ENCODE measurements at places on chromosomes 13 and 19.
A peak's percentile ranks its signal among the peaks of the same experiment; 100 is the strongest.

DNA sequence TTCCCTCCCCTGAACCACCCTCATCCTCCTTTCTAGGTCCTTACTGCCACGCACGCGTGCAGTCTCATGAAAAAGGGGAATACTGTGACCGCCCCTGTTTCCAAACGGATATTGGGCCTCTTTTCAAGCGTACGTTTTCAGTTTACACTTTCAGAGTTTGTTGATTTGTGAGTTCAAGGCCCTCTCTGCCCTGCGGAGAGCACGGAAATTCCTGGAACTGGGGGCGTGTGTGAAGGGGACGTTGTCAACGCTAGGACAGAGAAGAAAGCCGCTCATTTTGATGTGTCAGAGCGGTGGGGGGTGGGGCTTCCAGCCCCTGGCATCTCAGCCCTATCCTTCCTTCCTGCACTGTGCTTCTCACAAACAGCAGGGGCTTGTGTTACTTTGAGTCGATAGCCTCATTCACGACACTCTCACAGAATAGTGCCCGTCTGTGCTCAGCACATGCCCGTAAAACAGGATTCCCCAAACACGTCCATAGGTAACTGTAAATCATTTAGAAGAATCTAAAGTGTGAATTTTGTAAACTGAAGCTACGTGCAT, 137.6 kb upstream of the PEG3 start:
- DNase-seq: no peak

GRCh38 chr13:98039261-98039660, 85.8 kb downstream of the IPO5 start:
- no peak for DNase-seq

DNA sequence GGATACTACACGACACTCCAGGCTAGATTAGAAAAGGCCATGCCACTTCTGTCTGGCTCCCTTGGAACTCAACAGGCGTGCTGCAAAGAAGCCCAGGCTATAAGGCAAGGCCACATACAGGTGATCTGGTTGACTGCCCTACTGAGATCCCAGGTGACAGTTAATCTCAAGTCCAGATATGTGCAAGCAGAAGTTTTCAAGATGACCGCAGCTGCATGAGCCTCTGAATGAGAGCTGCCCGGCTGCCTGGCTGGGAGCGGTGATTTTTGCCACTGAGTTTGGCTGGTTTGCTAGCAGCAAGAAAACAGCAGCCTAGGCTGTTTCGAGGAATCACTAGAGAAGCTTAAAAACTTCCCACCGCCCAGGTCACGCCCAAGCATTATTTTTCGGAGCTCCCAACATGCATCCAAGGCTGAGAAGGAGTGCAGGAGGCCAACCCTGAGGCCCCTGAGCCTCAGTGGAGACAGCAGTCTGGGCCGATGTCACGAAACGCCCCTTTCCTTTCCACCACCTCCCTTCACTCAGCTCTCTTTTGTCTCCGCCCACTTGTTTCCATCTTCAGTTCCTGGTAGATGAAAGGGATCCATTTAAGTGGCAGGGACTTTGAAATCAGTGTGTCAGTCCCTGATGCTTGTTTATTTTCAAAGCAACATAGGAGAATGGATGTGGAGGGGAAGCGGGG, 14.0 kb upstream of the URI1 start:
- DNase-seq: no peak

DNA sequence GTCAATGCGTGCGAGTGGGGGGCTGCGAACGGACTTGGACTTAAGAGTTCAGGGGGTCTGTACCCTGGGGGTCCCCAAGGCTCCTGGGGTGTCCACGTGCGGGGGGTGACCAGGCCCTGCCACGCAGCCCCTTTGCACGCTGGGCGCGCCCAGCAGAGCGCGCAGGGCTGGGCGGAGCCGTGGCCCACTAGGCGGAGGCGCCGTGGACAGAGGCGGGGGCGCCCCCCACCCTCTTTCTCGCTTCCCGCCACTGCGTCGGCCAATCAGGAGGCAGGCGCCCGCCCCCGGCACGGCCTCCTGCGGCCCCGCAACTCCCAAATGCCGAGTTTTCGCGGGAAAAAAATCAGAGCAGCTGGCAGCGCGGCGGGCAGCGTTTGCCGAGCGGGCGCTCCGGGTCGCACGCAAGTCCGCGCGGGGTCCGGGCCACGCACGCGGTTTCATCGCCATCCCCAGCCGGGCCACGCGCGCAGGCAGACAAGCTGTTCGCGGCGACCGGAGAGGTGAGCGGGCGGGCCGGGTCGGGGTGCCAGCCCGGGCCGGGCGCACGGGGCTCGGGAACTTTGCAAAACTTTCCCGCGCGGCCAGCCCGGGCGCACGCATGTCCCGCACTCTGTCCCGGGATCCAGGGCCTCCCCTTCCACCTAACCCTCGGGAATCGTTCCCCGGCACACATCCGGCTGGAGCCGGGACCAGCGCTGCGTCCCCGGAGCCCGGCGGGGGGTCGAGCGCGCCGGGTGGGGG, at the start of gene UHRF1:
UHRF1 (plus strand) TSS at position 346 of the 741 bp plus-strand sequence. CDS start 1,385 bp downstream, outside the sequence.
- peak; percentile 72 for DNase-seq

DNA sequence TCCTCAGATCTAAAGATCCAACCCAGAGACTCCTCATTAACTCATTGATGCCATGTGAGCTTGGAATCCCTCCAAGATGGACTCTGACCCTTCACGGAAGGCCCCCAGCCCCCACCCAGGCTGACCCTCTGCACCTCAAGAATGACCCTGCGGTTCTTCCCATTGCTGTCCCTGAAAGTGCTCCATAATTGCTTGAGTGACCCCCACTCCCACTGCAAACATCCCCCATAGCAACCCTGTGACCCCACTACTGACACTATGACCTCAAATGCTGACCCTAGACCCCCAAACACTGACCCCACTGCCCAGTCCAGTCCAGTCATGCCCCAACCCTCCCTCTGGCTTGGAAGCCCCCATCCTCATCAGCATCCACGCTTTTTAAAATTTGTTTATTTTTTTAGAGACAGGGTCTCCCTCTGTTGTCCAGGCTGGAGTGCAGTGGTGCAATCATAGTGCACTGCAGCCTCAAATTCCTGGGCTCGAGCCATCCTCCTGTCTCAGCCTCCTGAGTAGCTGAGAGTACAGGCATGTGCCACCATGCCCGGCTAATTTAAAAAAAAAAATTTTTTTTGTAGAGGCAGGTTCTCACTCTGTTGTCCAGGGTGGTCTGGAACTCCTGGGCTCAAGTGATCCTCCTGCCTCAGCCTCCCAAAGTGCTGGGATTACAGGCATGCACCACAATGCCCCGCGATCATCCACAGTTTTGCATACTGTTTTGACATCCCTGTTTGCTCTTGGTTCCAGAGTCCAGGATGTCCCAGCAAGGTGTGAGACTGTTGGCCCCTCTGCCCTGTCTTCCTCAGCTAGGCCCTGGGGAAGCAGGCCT, 855 bp downstream of the LYL1 start:
- DNase-seq: no peak

DNA sequence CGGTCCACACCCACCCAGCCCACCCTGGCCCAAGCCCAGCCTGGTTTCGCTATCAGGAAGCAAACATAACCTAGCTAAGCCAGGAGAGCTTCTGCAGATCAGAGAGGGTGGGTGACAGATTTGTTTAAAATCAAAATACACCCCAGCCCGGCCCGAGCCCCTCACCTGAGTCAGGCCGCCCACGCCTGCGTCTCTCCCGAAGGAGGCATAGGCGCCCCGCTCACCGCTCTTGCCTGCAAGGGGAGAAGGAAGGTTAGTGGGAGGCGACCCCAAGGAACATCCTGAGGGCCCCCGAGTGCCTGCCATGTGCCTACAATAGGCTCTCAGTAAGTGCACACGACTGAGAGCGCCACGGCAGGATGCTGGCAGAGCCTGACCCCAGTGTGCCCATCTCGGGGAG, 21.9 kb upstream of the UQCR11 start:
- DNase-seq: no peak

DNA sequence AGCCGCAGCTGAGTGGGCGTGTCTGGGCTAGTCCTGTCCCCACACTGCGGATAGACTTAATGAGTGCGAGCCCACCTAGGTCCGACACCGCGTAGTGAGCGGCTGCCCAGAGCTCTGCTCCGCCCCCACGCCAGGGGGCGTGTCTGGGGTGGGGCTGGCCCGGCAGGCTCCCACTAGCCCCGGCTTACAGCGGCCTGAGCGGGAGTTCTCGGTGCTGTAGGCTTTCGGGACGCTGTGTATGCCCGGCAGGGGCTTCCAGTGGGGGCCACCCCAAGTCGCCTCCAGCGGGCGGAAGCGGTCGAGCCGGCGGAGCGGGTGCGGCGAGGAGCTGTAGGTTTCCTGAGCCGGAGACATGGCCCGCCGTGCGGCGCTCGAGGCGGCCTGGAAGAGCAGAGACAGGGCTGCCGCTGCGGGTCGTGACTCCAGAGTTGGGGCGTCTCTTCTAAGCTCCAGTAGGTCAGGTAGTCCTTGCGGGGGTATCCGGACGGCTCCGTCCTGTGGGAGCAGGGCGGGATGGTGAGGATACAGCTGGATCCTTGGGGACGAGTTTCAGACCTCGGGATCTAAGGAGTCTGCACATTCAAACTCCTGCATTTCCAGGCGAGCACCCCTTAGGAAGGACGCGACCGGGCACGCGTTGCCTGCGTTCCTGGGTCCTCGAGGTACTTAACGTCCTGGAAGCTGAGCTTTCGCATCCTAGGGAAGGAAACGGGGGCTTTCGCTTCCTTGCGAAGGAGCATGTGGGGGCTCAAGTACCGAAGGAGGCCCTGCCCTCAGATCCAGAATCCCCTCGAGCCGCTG, 1.2 kb downstream of the CGB7 start:
- DNase-seq: peak; percentile 56

- DNase-seq: no peak
Observed at GRCh38 chr13:61727767-61728166, 312.1 kb upstream of the PCDH20 start.

DNA sequence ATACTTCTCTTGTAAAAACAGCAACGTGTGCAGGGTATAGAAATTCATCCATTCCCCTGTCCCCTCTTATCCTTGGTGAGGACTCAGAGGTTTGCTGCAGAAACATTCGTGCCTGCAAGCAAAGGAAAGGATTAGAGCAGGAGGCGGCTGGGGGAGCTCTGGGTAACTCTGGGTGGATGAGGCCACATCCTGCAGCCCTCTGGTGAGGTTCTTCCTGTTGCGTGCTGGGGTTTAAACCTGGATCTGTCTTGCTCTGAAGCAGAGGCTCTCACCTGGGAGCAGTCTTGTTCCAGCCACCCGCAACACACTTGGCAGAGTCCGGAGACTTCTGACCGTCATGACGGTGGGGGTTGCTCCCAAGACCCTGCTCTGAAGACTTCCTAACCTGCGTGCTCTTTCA, 69.2 kb downstream of the ATP11A start:
- no peak for DNase-seq

DNA sequence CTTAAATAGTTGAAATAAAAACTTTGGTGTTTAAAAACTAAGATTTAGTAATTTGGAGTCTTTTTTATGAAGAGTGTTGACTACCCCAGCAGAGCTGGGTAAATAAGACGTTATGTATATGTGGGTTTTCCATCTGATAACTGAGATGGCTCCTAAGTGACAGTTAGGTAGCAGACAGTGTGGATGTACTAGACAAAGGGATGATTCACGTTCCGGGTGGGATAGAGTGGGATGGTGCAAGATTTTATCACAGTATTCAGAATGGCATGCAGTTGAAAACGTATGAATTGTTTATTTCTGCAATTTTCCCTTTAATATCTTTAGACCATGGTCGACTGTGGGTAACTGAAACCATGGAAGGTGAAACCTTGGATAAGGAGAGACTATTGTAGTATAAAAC, 50.4 kb downstream of the NAA16 start:
- no peak for DNase-seq

GRCh38 chr13:44918326-44919103, 70.8 kb downstream of the NUFIP1 start:
- peak; percentile 80 for DNase-seq

- DNase-seq: no peak
Observed at GRCh38 chr13:99911069-99911964, 60.2 kb downstream of the ZIC5 start.

DNA sequence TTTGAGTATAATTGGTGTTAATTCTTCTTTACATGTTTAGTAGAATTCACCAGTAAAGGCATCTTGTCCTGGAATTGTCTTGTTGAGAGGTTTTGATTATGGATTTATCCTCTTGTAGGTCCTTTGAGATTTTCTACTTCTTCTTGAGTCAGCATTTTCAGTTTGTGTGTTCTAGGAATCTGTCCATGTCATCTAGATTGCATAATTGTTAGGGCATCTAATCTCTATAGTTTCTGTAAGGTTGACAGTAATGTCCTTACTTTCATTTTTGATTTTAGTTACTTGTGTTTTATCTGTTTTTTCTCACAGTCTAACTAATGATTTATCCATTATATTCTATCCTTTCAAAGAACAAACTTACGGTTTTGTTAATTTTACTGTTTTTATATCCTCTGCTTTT, 492.0 kb downstream of the FGF9 start:
- DNase-seq: no peak

- DNase-seq: peak; percentile 17
Observed at GRCh38 chr19:20038358-20039202, 725 bp downstream of the ZNF682 start.

DNA sequence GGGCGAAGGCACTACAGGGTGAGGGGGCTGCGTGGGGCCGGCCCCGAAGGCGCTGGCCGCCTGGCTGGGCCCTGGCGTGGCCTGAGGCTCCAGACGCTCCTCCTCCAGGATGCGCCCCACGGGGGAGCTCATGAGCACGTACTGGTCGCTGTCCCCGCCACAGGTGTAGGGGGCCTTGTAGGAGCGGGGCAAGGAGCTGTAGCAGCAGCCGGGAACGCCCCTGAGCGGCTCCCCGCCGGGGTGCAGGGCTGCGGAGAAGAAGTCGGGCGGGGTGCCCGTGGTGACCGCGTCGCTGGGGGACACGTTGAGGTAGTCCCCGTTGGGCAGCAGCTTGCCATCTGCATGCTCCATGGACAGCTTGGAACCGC, 3.0 kb downstream of the IRS2 start:
- DNase-seq: no peak

DNA sequence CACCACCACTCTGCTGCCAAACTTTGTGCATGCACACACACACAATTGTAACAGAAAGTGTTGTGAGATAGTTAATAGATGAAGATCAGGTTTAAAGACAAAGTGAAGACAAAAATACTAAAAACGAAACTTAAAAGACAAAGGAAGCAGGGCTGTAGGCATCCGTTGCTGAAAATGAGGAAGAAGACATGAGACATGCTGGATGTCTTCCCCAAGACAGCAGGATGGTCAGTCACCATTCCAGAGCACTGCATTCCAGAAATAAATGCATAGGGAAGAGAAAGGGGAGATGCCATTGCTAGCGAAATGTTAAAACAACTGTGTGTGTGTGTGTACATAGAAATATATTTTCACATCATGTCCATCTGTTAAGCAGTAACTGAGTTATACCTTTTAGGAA, 520.1 kb downstream of the SUCLA2 start:
- no peak for DNase-seq

GRCh38 chr19:6457958-6458694, 1.5 kb downstream of the SLC25A23 start:
- no peak for DNase-seq

DNA sequence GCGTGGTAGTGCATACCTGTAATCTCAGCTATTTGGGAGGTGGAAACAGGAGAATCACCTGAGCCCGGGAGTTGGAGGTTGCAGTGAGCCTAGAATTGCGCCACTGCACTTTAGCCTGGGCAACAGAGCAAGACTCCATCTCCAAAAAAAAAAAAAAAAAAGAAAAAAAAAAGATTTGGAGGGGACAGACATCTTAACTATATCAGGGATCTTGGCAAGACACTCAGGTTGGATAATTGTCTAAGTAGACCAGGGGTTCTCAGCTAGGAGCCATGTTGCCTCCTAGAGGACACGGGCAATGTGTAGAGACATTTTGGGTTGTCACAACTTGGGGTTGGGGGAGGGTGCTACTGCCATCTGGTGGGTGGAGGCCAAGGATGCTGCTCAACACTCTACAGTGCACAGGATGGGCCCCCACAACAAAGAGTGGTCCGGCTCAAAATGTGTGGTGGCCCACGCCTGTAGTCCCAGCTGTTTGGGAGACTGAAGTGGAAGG, 1.9 kb upstream of the ZNF580 start:
- DNase-seq: peak; percentile 65

GRCh38 chr13:91986761-91987483, 588.5 kb downstream of the GPC5 start:
- no peak for DNase-seq

Data from activated naive CD4-positive, alpha-beta T cell treated with anti-CD3 and anti-CD28 coated beads, Interleukin-2, amount 50 U/mL, for 16 hours (primary cell).